ENCODE measurements at places on chromosomes 7 and 10.
A peak's percentile ranks its signal among the peaks of the same experiment; 100 is the strongest.

GRCh38 chr10:125455855-125456254 is 227.1 kb downstream of the TEX36 start:
- no peak for DNase-seq

DNA sequence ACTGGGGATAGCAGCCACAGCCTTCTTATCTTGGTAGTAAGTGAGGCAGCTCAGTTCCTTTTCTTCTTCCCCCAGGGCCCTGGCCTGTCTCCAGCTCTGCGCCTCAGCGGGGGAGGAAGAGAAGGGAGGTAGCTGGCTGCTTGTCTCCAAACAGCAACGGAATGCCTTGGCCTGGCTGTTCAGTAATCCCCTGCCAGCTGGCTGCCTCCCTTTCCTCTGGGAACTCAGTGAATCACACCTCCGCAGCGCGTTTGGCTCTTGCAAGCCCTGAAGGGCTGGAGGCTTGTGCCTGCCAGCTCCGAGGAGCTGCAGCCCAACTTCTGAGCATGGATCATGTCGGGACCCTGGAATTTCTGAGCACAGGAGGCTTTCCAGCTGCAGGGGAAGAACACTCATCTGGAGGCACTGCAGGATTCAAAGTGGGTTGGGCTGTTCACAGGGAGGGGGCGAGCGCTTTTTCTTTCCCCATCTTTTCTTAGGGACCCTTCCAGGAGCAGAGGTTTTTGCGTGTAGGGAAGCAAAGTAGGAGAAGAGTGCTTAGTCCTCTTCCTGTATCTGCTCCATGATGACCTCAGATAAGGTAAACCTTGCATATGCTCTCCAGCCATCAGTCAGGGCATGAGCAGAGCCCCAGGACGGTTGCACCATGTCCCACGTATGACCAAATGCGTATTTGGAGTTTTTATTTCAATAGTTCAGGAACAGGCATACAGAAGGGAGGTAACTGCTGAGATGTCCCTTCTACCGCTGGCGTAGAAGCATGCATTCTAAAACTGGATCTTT is 253.2 kb upstream of the INHBA start:
- peak; percentile 84 for DNase-seq

DNA sequence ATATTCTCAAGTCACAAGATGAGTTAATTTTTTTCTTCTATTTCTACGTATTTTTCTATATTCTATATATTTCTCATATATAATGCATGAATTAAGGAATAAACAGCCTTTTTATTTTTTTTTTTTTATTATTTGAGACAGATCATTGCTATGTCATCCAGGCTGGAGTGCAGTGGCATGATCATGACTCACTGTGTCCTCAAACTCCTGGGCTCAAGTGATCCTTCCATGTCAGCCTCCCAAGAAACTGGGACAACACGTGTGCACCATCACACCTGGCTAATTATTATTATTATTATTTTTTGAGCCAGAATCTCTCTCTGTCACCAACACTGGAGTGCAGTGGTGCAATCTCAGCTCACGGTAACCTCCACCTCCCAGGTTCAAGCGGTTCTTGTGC is 1.5 kb downstream of the CLDN12 start:
- no peak for DNase-seq

DNA sequence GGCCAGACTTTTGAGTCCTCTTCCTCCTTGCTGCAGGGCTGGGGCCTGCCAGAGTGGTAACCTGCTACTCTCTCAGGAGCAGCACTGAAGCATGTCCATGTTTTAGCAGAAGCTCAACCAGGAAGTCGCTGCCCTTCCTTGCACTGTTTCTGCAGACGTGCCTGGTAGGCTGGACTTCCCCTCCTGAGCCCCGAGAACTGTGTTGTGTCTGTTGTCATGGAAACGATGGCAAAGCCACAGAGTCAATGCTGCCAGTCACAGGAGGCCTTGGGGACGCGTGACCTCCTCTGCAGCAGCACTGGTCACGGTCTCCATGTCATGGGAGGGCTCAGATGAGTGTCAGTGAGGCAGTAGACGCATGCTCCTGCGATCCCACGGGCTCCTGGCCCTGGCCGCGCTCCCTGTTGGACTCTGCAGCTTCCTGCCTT is 145.5 kb downstream of the FANK1 start:
- DNase-seq: peak; percentile 33

GRCh38 chr10:124287071-124287685 is 131.5 kb downstream of the OAT start:
- no peak for DNase-seq

DNA sequence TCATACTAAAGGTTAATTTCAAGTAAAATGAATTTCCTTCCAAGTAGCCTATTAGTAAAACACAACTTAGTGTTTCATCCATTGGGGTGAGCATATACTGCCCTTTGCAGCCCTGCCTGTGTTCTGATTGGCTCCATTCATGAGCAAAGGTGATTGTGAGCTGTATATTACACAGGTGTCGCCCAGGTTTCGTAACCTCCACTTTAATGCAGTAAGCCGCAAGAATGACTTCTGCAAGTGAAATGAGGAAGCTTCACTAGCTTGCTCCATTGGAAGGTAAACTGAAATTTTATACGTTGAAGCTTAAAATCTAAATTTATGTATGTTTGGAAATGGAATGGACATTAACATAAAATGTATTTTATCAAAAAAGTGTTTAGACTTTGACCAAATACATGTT is 24.4 kb downstream of the MTURN start:
- no peak for DNase-seq

- DNase-seq: no peak
Observed at GRCh38 chr7:156090988-156091387, 278.7 kb upstream of the SHH start.

- no peak for DNase-seq
Observed at GRCh38 chr10:82468453-82468852, 593.5 kb downstream of the NRG3 start.

Data from substantia nigra (tissue), 51 donors.